Stimulated activated CD4-positive, alpha-beta T cell treated with anti-CD3 and anti-CD28 coated beads, Interleukin-1b, Interleukin-23, amount 100 ng/mL, for 1 hour (primary cell): ENCODE measurements at places on chromosomes 11 and 22.

DNA sequence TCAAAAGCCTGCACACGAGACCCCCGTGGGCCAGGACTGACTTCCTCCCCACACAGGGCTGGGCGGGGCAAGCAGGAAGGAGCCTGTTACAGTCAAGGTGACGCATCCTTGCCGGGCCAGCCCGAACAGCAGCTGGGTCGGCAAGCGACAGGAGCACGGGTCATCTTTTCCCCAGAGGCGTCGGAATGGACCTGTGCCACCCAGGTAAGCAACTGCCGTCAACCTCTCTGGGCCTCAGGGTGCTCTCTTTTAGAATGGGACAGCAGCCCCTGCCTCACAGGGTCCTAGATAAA is at the start of gene CYTH4:
Gene CYTH4 (plus strand): TSS at position 124 of the 293 bp plus-strand sequence. CDS start 62 bp downstream, at position 186.
- peak; percentile 65 for DNase-seq

- peak; percentile 18 for DNase-seq
These were observed 61.5 kb upstream of the EED start for GRCh38 chr11:86182976-86183584.

- DNase-seq, result no peak
These were observed 28.3 kb upstream of the PARVB start for GRCh38 chr22:43995798-43996169.

GRCh38 chr22:48391820-48392219 is 1435.9 kb downstream of the BRD1 start:
- DNase-seq, result no peak

GRCh38 chr11:7046474-7047175 is 26.3 kb downstream of the NLRP14 start:
- no peak for DNase-seq

DNA sequence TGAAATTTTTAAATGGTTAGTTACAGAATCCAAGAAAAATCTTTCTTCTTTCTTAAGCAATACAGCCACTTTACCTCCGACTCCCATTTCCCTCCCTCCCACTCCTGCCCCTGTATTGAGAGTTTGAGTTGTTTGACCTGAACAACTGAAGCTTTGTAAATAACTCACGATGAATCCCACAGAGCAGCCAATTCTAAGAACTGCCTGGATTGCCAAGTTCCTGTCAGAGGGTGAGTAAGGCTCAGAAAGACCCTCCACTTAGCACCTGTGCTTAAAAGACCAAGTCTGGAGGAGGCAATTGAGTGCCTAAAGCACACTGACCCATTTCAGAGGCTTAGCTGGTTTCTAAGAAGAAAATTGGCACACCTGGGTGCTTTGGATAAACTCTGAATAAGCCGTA is 158.5 kb downstream of the MSANTD4 start:
- no peak for DNase-seq

GRCh38 chr22:38788846-38789245 is 5.1 kb downstream of the DNAL4 start:
- no peak for DNase-seq

GRCh38 chr11:44326615-44327475 is 16.9 kb upstream of the ALX4 start:
- DNase-seq, result no peak

DNA sequence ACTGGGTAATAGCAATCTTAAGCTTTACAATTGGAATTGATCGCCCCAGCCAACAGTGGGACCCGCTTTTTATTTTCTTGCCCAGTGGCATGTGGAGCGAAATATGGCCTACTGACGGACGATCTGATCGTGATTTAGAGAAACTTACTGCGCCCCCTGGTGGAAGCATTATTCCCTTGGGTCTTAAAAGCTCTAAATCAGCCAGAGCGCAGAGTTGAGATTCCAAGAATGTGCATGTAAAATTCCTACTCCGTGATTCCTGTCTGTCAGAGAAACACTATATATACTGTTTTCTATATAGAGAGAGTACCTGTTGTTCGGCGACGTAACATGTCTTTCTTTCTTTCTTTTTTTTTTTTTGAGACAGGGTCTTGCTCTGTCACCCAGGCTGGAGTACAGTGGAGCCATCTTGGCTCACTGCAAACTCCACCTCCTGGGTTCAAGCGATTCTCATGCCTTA is 3.7 kb upstream of the DPF2 start:
- peak; percentile 69 for DNase-seq

DNA sequence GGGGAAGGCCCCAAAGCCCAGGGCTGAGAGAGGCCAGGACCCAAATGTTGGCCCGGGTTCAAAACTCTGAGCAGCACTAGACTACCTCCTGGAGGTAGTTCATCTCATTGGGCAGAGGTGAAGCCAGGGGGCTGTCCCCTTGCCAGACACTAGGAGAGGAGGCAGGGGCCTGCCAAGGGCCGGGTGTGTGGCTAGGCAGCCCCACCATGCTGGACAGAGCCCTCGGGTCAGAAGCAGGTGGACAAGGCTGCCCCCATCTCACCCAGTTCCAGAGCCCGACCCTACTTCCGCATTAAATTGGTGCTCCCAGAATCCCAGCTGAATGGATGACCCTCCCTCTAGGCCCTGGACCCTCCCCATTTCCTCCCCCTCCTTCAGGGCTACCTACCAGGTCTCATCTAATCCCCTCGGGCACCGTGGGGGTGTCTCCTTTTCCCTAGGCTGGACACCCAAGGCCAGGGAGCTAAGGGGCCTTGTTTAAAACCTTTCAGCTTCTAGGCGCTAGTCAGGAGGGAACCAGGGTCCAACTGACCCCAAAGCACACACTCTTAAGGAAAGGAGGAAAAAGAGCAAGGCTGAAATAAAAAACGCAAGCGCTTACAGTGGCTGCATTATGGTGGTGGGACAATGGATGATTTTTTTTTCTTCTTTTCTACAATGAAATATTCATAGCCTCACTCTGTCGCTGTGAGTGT is 72.1 kb upstream of the TCF20 start:
- no peak for DNase-seq

GRCh38 chr11:79388201-79388600 is 52.6 kb downstream of the TENM4 start:
- no peak for DNase-seq

GRCh38 chr22:37455896-37456295 is 28.6 kb upstream of the ELFN2 start:
- no peak for DNase-seq

- no peak for DNase-seq
These were observed 116.1 kb downstream of the GALNT18 start for GRCh38 chr11:11505692-11506091.

- no peak for DNase-seq
These were observed 35.7 kb downstream of the SFI1 start for GRCh38 chr22:31532060-31532459.

DNA sequence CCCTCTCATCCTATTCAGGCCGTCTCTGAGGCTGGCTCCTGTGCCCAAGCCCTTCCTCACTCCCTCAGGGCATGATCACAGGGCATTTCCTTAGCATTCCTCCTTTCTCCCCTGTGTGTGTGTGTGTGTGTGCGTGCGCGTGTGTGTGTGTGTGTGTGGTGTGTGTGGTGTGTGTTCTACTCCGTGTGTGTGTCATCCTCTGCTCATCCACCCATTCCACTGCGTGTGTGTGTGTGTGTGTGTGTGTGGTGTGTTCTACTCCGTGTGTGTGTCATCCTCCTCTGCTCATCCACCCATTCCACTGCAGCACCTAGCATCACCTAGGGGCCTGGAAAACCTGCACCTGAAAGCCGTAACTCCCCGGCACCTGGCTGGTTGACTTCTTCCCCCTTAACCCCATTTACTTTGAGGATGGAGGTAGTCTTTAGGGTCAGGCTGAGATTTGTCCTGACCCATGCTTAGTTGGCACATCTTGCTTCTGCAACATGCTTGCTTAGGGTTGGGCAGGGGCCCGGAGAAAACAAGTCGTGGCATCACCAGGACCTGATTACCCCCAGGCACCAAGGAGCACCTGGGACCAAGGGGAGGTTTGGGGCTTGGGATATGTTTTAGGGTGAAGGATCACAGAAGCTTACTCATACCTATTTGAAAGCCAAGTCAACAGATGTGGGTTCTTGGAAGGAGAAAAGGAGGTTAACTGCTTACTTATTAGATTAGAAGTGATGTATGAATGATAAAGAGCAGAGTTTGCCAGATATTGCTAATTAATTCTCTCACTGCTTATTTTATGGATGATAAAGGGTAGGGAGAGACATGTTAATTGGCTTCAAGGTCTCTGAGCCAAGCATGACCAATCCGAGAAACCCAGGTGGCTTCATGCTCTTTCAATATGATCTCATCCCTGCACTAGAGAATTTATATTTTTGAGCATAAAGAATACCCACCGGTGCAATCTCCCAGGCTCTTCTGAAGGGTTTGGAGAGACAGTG is 18.9 kb downstream of the TIMP3 start:
- DNase-seq, result no peak

DNA sequence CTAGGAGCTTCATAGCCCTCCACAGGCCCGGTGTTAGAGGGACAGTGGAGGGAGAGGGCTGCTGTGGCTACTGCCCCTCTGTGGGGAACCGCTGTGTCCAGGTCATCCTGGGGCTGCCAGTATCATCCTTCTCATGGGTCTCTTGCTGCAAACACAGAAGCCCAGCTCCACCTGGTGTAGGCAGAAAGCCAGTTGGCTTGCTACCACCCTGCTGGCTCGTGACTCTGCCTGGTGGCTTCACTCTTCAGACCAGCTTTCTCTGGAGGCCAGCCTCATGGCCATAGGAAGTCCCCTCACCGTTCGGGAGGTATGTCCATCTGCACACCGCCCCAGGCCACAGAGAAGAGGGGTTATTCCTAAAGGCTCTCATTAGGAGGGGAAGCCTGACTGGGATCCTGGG is 19.4 kb upstream of the SUSD2 start:
- no peak for DNase-seq

DNA sequence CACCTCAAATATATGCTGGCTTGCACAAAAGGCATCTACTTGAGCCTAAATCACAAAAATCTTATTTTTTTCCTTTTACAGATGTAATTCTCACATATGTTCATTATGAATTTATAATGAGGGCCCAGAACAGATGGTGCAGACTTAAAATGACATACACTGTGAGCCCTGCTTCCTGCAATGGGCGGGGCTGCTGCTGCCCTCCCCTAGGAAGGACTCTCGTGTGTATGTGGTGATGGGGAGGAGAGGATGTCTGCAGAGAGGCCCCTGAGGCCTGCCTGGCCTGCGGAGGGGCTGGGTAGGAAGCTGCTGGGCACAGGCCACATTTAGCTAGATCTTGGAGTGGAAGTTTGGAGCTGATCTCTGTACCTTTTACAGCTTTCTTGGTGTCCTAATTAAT is 233.4 kb upstream of the KIRREL3 start:
- no peak for DNase-seq

GRCh38 chr22:19811811-19812771 is 42.6 kb downstream of the GNB1L start:
- DNase-seq, result no peak

DNA sequence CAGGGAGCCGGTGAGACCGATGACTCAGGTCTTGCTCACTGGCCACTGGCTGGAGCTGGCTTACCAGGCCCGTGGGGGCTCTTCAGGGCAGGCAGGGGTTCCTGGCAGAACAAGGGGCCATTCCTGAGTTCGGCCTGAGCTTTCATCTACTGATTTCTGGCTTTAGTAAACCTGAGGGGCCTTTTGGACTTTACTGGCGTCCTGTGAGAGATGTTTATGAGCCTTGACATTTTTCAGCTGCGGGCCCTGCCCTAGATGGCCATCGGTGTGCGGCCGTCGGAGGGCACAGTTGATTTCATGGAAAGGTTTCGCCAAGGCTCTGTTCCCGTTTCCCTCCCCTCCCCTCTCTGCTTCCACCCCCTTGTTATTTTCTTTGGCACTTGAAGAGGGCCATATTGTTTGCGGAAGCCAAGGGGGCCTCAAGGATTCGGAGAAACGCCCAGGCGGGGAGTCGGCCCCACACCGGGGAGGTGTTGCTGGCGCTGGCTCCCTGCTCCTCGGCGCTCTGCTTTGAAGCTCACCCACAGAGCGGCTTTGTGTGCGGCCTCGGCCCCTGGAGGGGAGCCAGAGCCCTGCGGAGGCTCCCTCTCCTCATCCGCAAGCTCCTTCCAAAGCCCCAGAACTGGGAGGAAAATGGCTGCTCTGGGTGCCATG is 17.7 kb downstream of the ELF5 start:
- no peak for DNase-seq

GRCh38 chr11:15349413-15349812 is 234.7 kb downstream of the INSC start:
- DNase-seq, result no peak

DNA sequence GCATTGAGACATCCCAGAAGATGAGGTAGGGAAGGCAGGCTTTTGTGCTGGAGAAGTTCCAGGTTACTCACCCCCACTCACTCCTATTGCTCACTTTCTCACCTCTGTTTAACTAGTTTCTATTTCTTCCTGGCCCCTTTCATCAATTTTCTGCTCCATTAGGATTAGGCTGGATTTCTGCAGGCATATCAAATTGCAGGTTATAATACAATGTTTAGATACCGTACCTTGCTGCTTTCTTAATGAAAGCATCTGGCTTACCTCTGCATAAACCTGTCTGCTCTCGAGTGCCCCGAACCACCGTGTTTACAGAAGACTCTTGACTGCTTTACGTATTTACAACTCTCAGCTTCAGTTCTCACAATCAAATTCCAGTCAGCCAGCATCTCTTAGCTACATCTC is 173.7 kb downstream of the ADAMTS15 start:
- no peak for DNase-seq

- no peak for DNase-seq
These were observed 110.5 kb downstream of the ATG16L2 start for GRCh38 chr11:72924568-72925190.

GRCh38 chr11:127926721-127927120 is 660.6 kb downstream of the ETS1 start:
- no peak for DNase-seq

- no peak for DNase-seq
These were observed 27.6 kb downstream of the GALNT18 start for GRCh38 chr11:11594162-11594561.

- DNase-seq, result no peak
These were observed 28.2 kb downstream of the TPBGL start for GRCh38 chr11:75268626-75269366.

- no peak for DNase-seq
These were observed 123.4 kb downstream of the CSNK2A3 start for GRCh38 chr11:11229647-11230046.

DNA sequence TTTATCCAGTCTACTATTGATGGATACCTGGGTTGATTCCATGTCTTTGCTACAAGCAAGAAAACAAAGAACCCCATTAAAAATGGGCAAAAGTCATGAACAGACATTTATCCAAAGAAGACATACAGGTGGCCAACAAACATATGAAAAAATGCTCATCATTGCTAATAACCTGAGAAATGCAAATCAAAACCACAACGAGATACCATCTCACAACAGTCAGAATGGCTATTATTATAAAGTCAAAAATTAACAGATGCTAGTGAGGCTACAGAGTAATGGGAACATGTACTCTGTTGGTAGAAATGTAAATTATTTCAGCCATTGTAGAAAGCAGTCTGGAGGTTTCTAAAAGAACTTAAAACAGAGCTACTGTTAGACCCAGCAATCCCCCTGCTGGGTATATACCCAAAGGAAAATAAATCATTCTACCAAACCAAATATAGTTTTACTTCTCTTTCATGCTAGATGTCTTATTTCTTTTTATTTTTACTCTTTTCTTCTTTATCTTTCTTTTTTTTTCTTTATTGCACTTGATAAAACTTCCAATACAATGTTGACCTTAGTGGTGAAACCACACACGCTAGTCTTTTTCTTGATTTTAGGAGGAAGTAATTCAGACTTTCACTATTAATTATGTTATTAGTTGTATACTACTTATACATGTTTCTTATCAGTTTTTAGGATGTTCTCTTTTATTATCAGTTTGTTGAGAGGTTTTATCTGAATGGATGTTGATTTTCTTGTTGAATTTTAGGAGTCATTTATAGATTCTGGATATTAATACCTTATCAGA is 14.3 kb downstream of the TRIM22 start:
- DNase-seq, result no peak
